Left kidney (tissue), 8 donors: ENCODE measurements at places on chromosomes 7 and 10. TPM values are rescaled to one million over a fixed set of nuclear protein-coding genes. Genes with fewer than 3 reads are reported as not detected.

- no peak for DNase-seq
Measured at GRCh38 chr7:100563809-100564400, 9.8 kb downstream of the SAP25 start.

DNA sequence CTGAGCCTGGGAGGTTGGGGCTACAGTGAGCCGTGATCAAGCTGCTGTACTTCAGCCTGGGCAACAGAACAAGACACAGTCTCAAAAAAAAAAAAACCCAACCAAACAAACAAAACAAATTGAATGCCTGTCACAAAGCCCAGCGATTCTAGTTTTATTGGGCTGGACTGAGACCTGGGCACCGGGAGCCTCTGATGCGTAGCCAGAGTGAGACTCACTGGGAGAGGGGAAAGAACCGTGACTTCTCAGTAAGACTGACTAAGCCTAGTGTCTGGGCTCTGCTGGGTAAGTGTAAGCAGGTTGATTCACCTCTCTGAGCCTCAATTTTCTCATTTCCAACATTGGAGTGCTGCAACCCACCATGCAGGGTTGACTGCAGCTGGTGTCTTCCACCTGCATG lies 10.1 kb upstream of the LEP start:
- DNase-seq: no peak

Gene WEE2
- 0.58 TPM for polyA plus RNA-seq

Gene RINT1
- polyA plus RNA-seq: 29.4 TPM

- no peak for DNase-seq
Measured at GRCh38 chr7:100221231-100221718, 1.5 kb downstream of the PVRIG start.

Gene MNX1
- polyA plus RNA-seq: 0.08 TPM

DNA sequence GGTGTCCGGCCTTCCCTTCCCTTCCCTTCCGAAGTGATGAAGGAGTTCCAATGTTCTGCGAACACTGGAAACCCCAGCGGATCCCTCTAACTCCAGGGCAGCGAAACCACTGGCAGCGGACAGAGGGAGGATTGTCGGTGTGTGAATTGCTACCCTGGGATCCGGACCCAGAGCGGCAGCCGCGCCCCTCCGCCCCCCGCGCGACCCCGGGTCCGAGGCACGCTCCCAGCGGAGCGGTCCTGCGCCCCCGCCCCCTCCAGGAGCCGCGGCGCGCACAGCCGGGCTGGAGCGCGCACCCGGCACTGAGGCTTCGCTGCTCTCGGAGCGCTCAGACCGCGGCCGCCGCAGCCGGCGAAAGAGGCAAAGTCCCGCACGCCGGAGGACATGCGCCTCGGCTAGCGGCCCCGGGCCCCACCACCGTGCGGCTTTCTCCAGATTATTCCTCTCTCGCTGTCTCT lies at the start of gene PTPRZ1:
TSS of gene PTPRZ1 (plus strand) at position 331 of the 458 bp plus-strand sequence. CDS start 339 bp downstream, outside the sequence.
- peak; percentile 48 for DNase-seq

- DNase-seq: no peak
Measured at GRCh38 chr10:59537501-59537900, 172.1 kb downstream of the SLC16A9 start.

DNA sequence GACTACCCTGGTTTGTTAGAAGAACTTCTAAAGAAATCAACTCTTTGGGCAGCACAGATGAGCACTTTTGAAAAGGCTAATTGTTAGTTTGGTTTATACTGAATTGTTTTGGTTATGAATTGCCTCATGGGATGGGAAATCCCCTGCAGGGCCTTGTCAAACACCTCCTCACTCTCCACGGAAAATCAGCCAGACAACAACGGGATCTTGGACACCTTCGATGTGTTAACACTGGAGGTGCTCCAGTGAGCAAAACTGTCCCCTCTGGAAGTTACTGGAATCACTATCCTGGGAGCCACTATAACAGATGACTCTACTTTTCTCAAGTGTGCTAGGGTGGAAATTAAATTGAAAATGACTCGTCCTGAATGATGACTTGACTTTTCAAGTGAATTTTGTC lies 38.7 kb downstream of the CDK6 start:
- no peak for DNase-seq

GRCh38 chr10:97179731-97180362 lies 5.9 kb downstream of the SLIT1 start:
- DNase-seq: no peak
